CD4-positive, alpha-beta T cell treated with Interleukin-4 for 4 hours (primary cell): ENCODE measurements at places on chromosomes 2 and 18.

DNA sequence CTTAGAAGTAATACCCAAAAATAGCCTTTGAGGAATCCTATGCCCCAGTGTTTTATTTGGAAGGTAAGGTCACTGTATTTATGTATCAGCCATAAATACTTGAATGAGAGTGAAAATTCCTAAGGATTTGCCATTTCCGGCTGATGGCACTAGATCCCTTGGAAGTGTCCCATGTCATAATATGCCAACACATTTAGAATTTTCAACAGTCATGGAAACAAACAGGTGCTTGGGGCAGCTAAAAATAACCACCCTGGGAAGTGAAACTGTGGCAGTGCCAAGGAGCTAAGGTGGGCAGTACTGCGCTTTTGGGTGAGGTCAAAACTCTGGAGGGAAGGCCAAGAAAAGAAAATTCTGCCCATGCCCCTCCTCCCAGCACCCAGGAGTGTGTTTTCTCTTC lies 80.2 kb downstream of the TCF7L1 start:
- DNase-seq = no peak

- DNase-seq = no peak
Observed at GRCh38 chr2:71605173-71605641, 151.8 kb downstream of the DYSF start.

GRCh38 chr18:48592540-48593171 lies 53.8 kb downstream of the CTIF start:
- no peak for DNase-seq

DNA sequence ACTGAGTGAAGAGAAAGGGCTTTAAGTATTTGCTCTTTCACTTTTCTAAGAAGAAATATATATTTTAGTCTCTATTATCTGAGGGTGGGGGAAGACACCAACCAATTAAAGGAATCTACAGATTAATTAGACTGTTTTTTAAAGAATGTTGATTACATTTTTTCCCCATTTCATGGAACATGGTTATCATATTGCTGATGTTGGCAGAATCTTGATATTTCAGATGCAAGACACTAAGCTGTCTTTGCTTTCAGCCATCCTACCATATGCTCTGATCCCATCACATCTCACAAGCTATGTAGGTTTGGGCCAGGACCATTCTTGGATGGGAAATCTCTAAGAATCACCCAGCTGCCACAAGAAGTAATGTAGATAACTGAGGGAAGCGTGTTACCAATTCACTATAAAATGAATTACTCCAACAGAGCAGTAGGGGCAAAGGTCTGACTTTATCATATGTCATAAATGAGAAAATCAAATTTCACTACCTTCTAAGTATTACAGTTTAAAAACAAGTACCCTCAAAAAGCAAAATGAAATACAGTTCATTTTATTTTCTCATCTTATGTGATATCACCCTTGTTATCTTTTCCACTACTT lies 6.7 kb upstream of the TBR1 start:
- DNase-seq = no peak

- no peak for DNase-seq
Observed at GRCh38 chr2:162400336-162400735, 56.4 kb downstream of the GCA start.

- DNase-seq = peak; percentile 22
Observed at GRCh38 chr2:239609607-239610310, 208.9 kb upstream of the HDAC4 start.

DNA sequence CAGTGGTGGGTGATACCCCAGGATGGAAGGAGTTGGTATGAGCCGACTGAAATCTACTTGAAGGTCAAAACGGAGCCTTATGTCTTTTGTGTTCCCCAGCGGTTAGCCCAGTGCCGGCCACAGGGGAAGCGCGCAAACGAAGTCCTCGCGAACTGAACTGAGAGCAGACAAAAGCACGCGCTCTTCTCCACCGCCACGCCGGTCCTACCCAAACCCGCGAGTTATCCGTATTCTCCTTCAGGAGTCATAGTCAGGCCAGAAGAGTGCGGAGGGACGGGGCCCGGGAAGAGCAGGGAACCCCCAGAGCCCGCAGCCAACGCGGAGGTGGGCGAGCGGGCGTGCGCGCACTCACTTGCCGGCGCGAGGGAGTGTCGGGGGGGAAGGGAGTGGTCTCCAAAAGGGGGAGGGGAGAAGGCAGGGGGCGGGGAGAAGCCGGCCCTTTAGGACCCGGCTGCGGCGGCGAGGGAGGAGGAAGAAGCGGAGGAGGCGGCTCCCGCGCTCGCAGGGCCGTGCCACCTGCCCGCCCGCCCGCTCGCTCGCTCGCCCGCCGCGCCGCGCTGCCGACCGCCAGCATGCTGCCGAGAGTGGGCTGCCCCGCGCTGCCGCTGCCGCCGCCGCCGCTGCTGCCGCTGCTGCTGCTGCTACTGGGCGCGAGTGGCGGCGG lies at the start of gene IGFBP2:
Gene IGFBP2, plus strand, starts transcription at position 469 of the 664 bp plus-strand sequence. Its CDS starts 104 bp downstream, at position 573.
- no peak for DNase-seq

- no peak for DNase-seq
Observed at GRCh38 chr2:182496596-182496995, 69.8 kb upstream of the PDE1A start.

DNA sequence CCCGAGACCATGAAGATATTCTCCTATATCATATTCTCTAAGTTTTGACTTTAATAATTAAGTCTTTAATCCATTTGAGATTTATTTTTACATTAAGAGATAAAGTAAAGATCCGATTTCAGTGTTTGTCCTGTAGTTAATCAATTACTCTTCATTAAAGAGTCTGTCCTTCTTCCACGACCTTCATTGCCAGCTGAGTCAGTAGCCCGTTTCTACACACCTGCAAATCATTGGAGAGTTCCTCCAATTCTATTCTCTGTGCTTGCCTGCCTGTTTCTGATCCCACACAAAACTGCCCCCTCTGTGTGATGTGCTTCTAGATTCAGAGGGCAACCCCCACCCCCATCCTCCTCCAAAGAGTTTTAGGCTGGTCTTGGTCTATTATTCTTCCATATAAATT lies 119.2 kb downstream of the KCNF1 start:
- DNase-seq = no peak

DNA sequence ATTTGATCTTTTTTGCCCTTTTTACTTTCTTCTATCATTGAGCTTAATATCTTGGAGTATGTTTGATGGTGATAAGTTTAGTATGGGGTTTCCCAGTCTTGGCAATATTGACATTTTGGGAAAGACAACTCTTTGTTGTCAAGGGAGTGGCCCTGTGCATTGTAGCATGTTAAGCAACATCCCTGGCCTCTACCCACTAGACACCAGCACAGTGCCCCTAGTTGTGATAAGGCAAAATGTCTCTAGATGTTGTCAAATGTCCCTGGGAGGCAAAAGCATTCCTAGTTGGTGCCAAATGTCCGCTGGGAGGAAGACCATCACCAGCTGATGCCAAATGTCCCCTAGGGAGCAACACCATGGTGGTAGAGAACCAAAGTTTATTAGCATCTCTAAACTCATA lies 28.2 kb downstream of the GULP1 start:
- DNase-seq = no peak

- DNase-seq = no peak
Observed at GRCh38 chr18:9756271-9756932, 48.3 kb downstream of the RAB31 start.

DNA sequence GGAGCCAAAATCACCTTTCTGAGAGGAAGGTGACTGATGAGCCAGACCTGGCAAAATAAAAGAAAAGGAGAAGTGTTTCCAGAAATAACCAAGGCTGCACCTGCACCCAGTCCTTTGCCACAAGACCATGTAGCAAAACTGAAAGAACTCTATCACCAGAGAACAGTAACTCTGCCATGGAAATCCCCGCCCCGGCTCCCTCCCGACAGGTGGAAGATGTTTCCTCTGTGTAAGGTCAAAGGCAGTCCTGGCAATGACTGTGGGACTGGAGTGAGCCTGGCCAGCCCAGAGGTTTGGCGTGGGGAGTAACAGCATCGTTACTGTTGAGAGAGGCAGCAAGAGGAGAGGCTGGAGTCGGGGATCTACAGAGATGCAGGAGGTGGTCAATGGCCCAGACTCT lies 42.3 kb downstream of the SPRED2 start:
- DNase-seq = no peak

DNA sequence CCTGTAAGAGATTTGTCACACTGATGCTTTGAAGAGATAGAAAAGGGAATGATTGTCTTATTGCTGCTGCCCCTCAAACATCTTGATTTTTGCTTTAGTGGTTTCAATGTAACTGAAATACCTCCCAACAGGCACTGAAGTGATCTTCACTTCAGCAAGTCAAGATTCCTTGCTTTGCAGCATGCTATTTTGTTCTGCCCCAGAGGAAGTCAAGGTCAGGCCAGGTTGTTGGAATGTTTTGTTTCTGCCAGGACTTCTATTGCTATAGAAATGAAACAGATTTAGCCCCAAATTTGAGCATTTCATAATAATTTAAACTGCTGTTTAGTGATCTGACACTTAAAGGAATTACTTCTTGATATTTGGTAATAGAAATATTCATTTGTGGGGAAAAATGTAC lies 277.6 kb downstream of the ZNF804A start:
- no peak for DNase-seq

DNA sequence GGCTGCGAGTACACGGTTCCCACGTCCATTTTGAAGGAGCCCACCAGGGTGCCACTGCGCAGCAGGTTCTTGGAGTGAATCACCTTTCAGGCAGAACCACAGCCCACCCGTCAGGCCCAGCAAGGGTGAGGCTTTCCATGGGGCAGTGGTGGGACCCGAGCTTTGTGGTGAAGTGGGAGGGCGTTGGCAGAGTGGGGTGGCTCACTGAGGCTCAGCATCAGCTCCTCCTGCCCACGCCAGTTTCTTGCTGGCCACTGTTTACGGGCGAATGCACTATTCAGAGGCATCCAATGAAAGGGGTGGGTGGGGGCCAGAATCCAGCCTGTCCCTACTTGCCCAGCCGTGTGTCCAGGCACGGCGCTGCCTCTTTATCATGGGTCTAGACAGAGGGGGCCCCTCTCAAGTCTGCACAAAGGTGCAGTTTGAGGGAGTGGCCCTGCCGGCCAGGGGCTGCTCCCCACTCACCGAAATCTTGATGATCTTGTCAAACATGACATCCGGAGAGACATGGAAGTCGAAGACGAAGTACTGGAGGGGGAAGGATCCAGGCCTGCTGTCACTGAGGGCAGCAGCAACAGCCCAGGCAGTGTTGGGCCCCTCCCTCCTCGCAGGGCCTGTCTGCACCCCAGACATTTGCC lies 11.4 kb upstream of the OTOF start:
- no peak for DNase-seq

- DNase-seq = no peak
Observed at GRCh38 chr2:88042476-88042875, 13.1 kb downstream of the KRCC1 start.

DNA sequence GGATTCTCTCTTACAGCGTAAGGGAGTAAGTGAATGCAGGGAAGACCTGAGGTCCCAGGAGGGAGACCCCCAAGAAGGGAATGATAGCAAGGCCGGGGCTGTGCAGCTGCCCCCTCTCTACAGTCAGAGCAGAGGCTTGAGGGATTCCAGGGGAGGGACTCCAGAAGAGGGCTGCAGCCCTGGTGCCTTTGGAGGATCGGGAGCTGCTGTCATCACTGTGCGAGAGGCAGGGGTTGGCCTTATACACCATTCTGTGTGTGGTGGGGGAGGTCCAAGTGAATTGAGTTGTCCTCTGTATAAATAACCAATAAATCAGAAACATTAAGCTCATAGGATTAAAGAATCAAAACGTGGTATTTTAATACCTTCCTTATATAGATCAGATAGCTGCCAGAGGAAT lies 114.9 kb downstream of the GLI2 start:
- no peak for DNase-seq

DNA sequence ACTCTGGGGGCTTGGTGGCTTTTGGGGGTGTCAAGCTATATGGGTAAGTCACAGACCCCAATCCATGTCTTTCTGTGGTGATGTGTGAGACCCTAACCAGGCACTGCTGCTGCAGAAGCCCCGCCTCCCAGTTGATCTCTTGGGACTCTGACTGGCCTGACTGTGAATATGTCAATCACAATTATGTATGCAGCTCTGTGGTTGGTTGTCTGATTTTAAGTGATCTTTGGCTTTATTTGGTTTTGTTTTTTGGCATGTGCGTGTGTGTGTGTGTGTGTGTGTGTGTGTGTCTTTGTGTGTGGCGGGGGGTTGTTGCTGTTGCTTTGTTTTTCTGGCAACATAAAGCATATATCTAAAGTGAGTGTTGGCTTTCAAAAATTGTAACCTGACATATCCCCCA lies 78.5 kb upstream of the GLS start:
- no peak for DNase-seq

GRCh38 chr2:8659735-8660492 lies 21.9 kb upstream of the ID2 start:
- DNase-seq = no peak

GRCh38 chr2:205704127-205704741 lies 21.9 kb downstream of the NRP2 start:
- DNase-seq = no peak

DNA sequence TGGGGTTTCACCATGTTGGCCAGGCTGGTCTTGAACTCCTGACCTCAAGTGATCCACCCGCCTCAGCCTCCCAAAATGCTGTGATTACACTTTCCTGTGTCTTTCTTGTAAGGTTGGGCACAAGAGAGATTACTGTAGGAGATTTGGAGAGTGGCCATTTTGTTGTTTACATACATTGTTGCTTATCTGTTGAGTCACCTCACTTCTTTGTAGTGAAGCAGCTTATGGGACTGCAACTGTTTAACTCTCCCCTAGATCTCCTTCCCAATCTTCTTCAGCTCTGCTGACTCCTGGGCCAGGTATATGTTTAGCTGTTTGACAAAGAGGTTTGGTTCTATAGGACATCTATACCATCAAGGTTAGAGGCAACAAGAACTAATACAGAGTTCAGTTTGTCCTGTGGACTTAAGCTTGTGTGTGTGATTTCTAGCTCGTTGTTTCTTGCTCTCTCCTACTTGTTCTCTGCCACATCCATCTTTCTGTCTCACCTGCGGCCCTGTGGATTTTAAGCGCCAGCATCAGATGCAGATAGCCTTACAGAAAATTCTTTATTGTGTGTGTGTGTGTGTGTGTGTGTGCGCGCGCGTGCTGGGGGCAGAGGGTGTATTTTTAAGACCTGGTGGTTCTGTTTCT lies 95.4 kb downstream of the HAUS1 start:
- DNase-seq = peak; percentile 45

DNA sequence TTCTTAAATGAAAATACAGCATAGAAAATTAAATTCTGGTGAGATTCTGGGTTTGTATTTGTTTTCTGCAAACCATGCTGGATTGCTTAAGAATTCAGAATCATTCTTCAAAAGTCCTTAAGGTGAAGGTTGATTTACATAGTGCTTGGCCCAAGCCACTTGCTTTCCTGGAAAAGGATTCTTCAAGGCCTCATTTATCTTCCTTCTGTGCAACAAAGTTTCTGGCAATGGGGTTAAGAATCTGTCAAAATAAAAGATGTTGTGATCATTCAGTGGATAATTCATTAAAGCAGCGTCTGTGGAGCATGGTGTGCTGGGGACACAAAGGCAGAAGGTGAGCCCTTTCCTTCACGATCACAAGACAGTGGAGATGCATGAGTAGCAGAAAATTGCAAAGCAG lies 351.9 kb downstream of the GALR1 start:
- DNase-seq = no peak

GRCh38 chr2:144242311-144242710 lies 277.6 kb downstream of the ZEB2 start:
- DNase-seq = no peak
